ENCODE measurements at places on chromosomes 4 and X.

DNA sequence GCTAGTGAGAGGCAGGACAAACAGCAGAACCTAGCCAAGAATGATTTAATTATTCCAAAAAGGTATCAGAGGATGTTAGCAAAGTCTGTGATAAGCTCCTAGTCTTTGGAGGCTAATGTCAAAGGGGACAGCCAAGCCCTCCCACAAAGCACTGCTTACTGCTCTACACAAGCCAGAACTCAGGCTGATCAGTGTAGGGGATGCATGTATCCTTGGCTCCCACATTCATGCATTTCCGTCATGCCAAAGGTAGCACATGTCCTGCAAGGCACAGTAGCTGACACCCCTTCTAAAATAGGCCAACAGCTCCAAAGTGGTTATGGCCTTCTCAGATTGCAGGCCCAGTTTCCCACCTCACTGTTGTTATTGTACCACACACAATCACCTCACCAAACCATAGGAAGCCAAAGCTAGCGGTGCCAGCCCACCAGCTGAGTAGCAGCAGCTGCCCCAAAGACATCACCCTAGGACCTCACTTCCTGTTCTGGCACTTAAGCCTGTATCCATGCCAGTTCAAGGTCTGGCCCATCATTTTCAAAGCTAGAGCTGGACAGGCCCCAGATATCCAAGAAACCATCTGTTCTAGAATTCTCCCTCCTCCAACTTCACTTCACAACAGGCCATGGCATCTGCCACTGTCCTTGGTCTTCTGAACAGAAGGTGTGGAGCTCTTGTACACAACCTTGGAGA, 40.9 kb downstream of the TSPAN5 start:
- DNase-seq = no peak

- no peak for DNase-seq
These were observed 131.7 kb downstream of the CLCN4 start for GRCh38 chrX:10288373-10288975.

DNA sequence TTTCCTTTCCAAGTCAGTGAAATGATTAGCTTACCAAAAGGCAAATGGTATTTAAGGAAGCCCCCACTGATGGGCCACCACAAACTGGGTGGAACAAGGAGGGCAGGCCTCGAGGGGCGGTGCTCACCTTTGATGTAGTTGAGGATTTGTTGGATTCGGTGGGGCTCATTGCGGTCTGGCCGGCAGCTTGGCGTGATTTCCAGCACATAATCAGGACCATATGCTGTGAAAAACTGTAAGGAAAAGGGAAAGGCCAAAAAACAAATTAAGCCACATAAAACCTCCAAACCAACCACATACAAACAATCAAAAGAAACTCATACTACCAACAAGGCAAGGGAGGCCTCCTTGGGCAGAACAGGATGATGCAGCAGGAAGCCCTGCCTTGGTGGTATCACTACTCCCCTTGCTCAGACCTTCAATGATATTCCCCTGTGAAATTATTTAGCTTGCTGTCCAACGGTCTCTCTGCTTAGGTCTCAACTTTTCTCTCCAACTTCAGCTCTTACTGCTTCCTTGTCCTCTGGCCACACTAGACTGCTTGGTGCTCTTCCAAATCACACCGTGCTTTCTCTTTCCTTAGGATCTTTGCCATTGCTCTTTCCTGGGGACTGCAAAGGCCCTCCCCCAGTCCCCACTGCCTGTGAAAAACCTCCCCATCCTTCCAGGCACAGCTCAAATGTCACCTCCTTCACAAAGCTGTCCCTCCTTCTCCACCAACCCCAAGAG, 46.1 kb upstream of the CITED1 start:
- DNase-seq = no peak

- DNase-seq = no peak
These were observed 95.1 kb downstream of the GBA3 start for GRCh38 chr4:22787753-22788375.

DNA sequence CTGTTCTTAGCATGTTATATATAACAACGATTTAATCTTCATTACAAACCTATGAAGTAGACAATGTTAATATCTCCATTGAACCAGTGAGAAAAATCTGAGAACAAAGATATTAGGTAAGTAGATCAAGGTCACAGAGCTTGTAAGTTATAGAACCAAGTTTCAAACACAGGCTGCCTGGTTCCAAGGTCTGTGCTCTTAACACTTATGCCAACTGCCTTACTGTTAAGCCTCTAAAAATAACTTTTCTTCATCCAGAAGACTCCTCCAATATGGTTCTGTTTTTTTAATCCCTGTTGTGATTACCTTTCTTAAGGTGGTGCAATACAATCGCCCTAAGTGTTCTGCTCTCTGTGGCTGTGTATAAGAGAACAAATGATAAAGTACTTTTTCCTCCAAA, 282.0 kb upstream of the GRID2 start:
- no peak for DNase-seq

- no peak for DNase-seq
These were observed 54.5 kb downstream of the ASB9 start for GRCh38 chrX:15215366-15215765.

- no peak for DNase-seq
These were observed 24.1 kb upstream of the HPRT1 start for GRCh38 chrX:134435894-134436293.

DNA sequence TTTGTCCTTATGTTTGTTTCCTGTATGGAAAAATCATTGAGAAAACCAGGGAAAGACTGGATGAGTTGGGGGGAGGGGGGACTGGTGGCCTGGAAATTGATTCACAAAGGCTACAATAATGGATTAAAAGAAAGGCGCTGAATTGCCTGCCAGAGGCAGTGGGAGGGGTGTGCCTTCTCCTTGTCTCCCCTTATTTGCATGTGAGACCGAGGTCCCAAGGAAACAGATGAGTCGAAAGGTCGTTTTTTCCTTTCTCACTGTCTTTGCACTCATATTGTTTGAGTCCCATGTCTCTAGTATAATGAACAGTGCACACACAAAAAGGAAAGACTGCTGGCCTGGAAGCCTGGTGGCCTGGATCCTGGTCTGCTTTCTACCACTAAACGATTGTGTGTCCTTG, 86.6 kb upstream of the ZDHHC15 start:
- DNase-seq = no peak

- no peak for DNase-seq
These were observed 20.2 kb upstream of the PITX2 start for GRCh38 chr4:110643096-110643495.

- no peak for DNase-seq
These were observed 7.3 kb upstream of the SH3BP2 start for GRCh38 chr4:2785613-2786012.

- no peak for DNase-seq
These were observed 26.7 kb downstream of the GAB1 start for GRCh38 chr4:143363332-143363731.

- no peak for DNase-seq
These were observed 97.4 kb downstream of the AASDH start for GRCh38 chr4:56289934-56290333.

DNA sequence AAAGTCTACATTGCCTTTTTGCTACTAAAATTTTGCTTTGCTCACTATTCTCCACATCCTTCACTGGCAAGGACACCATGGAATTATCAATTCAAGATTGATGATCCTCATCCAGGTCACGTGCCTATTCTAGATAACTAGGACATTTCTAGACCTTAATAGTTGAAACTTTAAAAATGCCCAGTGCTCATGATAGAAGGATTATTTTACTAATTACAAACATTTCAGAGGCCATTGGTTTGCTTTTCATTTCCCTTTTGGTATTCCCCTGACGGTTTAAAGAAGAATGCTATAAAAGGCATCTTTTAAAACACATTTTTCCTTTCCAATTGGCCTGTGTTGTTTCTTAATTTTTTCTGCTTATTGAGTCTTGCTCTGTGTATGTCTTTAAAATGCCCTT, 249.4 kb downstream of the NDST4 start:
- no peak for DNase-seq

- DNase-seq = no peak
These were observed 273.0 kb downstream of the SLC7A11 start for GRCh38 chr4:137968956-137969678.

DNA sequence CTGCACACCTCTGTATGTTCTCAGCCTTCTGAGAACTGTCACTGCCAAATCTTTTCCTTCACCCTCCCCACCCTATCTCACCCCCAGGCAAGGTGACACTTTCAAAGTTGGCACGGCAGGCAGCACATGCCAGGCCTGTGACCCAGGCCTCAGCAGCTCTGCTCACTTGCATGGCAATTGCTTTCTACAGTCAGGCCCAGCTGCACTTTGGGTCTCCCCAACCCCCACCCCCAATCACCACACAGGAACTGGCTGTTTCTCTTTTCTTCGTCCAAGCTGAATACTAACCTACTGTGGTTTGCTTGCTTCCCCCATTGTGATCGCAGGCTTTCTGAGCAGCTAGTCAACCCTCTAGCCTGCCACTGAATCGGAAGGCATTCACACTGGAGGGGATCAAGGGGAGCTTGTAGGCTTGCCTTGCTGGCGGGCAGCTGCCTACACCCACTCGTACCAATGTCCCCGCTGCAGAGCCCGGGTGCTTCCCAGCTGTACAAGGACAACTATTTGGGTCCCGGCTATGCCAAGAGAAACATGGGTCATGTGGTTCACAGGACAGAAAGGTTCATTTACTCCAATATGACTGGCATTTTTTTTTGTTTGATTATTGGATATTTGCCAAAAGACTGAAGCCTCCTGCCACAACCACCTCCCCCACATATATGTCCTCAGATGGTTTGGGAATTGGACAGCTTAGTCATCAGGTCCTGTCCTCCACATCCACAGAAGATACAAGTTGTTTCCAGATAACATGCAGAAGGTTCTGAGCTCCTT, 28.1 kb downstream of the SLC25A43 start:
- DNase-seq = no peak

DNA sequence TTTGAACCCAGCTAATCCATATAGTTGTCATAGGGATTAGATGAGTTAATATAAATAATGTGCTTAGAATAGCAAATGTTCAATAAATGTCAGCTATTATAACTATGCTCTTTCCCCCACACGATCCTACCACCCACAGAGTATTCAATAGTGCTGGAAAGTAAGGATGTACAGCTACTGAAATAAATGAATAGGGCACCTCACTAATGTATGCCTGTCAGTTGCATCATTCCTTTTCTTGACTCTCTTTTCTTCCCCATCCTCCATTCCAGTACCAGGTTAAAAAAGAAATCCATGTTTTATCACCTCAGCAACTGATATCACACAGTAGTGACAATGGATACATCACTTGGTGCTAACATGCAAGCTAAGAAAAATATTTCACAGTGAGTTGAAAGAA, 42.8 kb upstream of the GPM6B start:
- DNase-seq = no peak

DNA sequence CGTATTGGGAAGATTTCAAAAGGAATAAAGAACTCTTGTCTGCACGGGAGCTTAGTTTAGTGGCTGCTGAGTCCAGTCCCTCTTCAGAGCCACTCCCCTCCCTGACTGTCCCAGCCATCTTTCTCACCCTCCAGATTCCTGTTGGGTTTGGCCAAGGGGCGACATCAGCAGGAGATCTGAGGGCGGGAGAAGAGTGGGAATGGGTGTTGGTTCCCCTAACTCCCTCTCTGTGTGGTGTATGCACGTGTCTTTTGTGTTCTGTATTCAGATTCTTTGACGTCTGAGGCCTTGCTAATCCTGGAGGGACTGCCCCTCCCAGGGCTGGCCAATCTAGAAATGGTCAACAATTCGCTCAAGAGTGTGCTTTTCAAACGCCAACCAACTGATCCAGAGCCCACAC, 37.4 kb downstream of the CYTL1 start:
- DNase-seq = no peak

DNA sequence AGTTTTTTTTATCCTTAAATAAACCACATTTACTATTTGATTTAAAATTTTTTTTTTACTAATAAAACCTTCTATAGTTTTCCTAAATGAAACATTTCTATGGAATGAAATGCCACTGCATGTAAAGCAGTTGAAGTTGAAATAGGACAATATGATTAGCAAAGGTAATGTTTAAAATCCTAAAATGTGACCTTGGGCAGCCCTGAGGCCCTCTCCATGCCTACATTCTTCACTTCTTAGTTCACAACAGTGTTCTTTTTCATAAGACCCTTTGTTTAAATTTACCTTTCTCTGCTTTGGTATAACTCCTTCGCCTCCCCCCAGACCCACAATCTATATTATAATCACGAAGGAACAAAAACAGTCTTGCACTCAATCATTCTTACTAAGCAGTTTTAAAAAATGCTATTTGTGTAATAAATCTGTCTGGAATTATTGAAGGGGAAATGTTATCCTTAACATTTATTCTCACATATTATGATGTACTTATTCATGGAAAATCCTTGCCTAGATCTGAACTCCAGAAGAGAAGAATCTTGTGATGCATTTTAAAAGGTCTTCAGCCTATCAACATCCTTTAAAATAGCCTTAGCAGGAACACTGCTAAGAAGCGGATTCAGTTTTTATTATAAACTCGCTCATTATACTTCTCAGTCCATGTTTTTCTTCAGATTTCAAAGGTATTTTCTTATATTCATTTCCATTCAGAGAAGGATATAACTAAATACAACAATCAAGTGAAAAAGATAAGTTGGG, 124.6 kb upstream of the NAP1L5 start:
- no peak for DNase-seq

DNA sequence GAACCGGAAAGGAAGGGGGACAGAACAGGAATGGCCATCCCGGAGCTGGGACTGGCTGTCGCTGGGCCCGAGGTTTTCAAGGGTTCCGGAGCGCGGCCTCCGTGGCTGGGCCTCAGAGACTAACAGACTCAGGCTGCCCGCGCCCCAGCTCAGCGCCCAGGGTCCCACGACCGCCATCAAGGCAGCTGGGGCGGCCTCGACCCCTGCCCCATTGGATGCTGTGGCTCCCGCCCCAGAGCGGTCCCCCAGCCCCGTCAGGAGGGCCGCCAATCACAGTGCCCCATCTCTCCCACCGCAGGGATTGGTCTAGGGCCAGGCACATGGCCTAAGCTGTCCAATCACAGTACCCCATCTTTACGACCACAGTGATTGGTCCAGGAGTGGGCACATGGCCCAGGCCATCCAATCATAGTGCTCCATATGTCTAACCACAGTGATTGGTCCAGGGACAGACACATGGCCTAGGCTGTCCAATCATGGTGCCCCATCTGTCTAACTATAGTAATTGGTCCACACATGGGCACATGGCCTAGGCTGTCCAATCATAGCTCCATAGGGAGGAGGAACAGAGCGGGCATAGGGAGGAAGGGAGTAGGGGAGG, 105.3 kb upstream of the NKX1-1 start:
- no peak for DNase-seq

DNA sequence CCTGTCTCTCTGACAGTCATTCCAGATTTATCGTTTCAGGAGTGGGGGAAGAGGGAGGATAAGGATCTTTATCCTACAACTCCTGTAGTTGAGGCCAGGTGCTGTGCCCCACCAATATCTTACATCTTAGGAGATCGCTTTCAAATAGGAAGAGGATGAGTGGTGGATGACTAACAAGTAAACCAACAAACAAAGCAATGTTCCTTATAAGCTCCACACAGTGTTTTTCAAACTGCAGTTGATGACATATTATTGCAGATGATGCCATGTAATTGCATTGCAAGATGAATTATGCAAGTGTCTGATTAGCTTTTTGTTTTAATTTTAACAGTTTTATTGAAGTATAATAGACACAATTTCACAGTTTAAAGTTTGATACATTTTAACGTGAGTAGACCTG, 35.8 kb upstream of the TMEM164 start:
- DNase-seq = no peak

GRCh38 chr4:143230683-143231082, 46.0 kb downstream of the USP38 start:
- no peak for DNase-seq
